Lower leg skin (tissue), 4 donors: ENCODE measurements at places on chromosomes 2 and 18.
A peak's percentile ranks its signal among the peaks of the same experiment; 100 is the strongest.

GRCh38 chr2:241850544-241851324 lies 8.0 kb downstream of the PDCD1 start:
- peak; percentile 70 for DNase-seq

GRCh38 chr2:201707753-201708152 lies 9.3 kb upstream of the MPP4 start:
- no peak for DNase-seq

DNA sequence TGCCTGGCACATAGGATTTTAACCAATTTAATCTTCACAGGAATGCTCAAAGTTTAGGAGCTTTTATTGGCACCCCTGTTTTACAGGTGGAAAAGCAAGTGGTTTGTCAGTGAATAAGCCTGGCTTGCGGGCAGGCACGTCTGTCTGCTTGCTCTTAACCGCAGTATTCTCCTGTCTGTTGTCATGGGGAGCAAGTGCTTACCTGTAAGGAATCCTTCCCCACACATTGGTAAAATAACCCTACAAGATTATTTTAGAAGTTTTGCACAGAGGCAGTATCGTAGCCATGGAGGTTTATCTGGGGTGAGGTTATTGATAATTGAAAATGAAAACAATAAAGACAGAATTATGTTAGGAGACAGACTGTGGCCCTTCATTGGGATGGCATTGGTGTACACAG lies 174.9 kb downstream of the AGAP1 start:
- no peak for DNase-seq

- no peak for DNase-seq
These were observed 315.4 kb downstream of the NCKAP5 start for GRCh38 chr2:133252780-133253355.

GRCh38 chr2:174180165-174180724 lies 68.1 kb downstream of the OLA1 start:
- no peak for DNase-seq
